ENCODE measurements at places on chromosomes 2 and 18.

GRCh38 chr2:228648541-228648940 lies 467.1 kb upstream of the SPHKAP start:
- no peak for DNase-seq

GRCh38 chr2:160019374-160020090 lies 42.9 kb downstream of the PLA2R1 start:
- DNase-seq, result no peak

- no peak for DNase-seq
Observed at GRCh38 chr18:50312296-50313030, 25.0 kb upstream of the CXXC1 start.

- DNase-seq, result no peak
Observed at GRCh38 chr2:25829377-25829704, 48.9 kb downstream of the ASXL2 start.

- no peak for DNase-seq
Observed at GRCh38 chr2:189328848-189329245, 112.4 kb upstream of the WDR75 start.

DNA sequence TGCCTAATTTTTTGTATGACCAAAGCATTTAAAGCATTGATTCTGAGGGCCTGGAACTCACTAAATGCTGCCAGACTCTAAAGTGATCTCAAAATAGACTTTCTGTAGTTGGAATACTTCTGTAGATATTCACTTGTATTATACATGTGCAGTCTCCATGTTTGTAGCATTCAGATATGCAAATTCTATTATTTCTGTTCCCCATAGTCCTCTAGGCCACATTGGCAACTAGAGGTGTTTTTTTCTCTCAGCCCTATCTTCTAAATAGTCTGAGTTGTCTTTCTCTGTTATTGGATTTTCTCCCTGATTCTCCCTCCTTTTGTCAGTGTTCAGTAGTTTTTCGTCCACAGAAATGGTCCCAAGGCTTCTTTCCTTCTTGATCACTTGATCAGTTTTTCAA lies 38.5 kb downstream of the ANKRD12 start:
- DNase-seq, result no peak

All from activated CD4-positive, alpha-beta memory T cell treated with anti-CD3 and anti-CD28 coated beads, Interleukin-2, amount 10 ng/mL, durations not matched to agents 7 days and 5 days (primary cell).